Right cardiac atrium (tissue), 5 donors: ENCODE measurements at places on chromosomes 5 and 9. TPM values are rescaled to one million over a fixed set of nuclear protein-coding genes. Genes with fewer than 3 reads are reported as not detected.

The SPATA31C1 gene
- not detected for total RNA-seq

The NAIP gene
- total RNA-seq, result 9.6 TPM

The CHMP5 gene
- total RNA-seq, result 54.1 TPM

The SH3PXD2B gene
- total RNA-seq, result 8.4 TPM

The PCDHGA10 gene
- 3.9 TPM for total RNA-seq

The DNM1 gene
- total RNA-seq, result 6.6 TPM

The ADGRD2 gene
- 0.15 TPM for total RNA-seq

The ACOT12 gene
- total RNA-seq, result not detected

The HACD4 gene
- total RNA-seq, result 0.99 TPM

The IL4 gene
- total RNA-seq, result not detected

The NUTM2F gene
- total RNA-seq, result not detected

The PRRX2 gene
- total RNA-seq, result 2.8 TPM

The CCL27 gene
- total RNA-seq, result 0.46 TPM
